NCI-H2081 treated with DMSO at 0.1 percent for 48 hours (cell line): ENCODE measurements at places on chromosomes 5 and 9.

DNA sequence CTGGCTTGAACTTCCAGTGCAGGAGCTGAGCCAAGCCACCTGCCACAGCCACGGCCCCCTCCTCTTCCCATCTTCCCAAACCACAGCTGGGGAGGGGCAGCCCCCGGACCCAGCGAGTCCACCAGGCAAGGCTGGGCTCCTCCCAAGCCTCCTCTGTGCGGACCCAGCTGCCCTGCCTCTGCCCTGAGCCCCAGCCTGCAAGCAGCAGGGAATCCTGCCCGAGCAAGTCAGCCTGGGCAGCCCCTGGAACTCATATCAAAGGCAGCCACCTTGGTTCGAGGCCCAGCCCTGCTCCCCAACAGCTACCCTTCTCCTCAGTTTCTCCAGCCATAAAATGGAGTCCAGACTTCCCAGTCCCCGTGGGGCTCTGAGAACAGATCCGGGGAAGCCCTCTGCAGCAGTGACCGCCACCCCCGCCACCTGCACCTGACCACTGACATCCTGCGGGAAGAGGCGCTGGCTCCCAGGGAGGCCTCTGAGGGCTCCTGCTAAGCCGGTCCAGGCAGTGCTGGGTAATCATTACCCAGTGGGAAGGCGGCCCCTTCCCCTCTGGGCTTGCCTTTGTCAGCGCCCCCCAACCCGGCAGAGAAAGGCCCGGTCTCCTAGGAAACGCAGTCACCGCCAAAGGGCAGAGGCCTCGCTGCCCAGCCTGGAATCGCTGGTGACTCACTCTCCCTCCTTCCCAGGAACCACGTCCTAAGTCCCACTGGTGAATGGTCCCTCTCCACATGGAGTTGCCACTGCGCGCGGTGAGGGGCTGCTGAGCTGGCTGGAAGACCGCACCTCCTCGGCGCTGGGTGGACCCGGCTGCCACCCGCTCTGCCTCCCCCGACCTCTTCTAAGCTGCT is 1.5 kb downstream of the VAV2 start:
- DNase-seq, result no peak

- DNase-seq, result no peak
These were observed 148.0 kb downstream of the BRINP1 start for GRCh38 chr9:119221276-119221675.

- DNase-seq, result no peak
These were observed 10.9 kb downstream of the CCDC127 start for GRCh38 chr5:206927-207536.

DNA sequence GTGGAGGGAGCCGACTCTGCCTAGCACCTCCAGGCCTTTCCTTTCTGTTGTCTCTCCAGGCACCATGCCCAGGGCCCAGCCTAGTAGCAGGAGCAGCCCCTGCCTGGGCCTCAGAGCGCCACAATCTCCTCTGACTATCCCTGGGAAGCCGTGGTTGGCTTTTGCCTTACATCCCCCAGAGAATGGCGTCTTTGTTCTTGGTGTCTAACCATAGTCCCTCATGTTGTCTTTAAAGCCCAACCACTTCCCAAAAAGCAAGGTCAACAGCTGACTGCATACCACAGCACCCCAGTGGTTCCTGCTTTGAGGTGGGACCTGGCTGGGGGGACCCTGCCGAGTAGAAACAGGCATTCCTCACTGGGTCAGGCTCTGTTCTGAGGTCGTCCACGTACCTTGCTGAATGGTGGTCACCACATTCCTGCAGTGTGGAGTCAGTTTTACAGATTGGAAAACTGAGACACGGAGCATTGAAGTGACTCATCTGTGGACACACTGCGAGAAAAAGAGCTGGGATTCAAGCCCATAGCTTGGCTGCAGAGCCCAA is 13.7 kb upstream of the CERCAM start:
- DNase-seq, result no peak

DNA sequence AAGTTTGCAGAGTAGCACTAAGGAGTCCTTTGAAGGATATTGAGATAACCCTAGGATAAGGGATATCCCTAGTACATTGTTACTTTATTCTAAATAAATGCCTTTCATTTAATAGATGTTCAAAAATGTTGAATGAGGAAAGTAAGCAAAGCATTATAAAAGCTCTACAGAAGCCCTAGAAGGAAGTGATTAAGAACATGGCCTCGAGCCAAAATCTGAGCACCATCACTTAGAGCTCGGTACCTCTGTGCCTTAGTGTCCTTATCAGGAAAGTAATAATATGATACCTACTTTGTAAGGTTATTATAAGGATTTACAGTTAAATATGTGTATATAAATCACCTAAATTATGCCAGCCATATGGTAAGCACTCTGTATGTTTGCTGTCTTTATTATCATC is 242.6 kb downstream of the KIAA0825 start:
- no peak for DNase-seq

DNA sequence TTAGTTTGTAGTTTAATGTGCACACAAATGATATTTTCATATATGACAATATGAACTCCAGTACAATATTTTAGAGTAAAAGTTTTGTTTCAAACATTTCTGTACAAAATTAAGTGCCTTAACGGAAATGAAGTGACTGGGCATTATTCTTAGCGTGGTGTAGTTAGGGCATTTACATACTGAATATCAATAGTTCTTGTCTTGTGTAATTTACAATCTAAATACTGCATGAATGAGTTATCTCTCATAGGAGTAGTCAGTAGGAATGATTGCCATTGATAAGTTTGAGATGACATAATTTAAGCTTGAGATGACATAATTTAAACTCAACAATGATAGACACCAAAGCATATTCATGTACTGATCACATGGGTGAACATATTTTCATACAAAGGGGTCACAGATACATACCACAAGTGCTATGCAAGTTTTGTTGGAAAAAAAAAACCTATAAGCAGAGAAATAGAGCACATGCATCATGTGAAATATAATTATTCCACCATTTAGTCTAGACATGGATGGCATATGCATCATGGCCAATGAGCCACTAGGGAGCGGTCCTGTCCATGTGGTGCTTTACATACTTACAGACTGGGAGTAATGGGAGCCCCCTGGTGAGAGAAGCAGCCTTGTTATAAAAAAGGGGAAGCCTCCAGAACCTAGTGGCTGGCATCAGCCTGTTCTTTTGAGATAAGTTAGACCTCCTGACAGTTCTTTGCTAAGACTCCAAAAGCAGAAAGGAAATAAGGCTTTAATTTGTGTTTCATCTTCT is 1523.9 kb downstream of the MAT2B start:
- no peak for DNase-seq

DNA sequence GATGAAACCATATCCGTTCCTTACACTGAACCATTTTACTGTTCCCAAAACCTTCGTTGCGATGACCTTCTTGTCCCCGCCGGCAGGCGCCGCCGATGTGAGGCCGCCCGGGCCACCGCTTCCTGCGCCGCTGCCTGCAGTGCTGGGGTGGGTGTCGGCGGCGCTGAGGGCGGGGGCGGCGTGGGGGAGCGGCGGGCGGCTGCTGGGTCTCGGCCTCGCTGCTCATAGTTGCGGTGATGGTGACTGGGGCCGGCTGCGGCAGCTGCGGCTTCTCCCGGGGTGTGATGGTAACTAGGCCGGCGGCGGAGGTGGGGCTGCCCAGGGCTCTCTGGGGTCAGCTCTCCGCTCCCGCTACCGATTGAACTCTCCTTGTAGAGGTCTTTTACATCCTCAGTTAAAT is 14.1 kb upstream of the OR2S2 start:
- DNase-seq, result no peak

DNA sequence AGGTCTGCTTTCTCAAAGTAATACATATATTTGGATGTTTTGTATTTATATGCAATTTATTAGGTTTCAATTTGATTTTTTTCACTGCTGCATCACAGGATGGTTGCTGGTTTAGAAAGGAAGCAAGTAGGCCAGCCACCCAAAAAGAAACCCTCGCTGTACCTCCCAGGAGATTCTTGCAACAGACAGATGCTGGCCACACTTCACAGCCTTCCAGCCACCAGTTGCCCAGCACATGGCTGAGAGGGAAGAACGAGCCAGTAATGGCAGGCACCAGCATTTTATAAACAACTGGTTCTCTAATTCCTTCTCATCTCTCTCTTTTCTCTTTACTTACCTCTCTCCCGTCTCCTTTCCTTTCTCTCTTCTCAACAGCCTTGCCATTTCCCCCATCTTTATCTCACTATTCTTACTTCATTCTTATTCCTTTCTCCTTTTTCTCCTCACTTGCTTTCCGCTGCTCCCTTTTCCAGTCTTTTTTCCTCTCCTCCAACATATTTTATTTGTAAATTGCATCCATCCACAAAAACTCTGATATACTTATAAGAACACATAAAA is 38.9 kb downstream of the EFNA5 start:
- no peak for DNase-seq

- no peak for DNase-seq
These were observed 17.0 kb upstream of the ERGIC1 start for GRCh38 chr5:172816925-172817562.

GRCh38 chr5:153619771-153620170 is 129.3 kb downstream of the GRIA1 start:
- DNase-seq, result no peak

DNA sequence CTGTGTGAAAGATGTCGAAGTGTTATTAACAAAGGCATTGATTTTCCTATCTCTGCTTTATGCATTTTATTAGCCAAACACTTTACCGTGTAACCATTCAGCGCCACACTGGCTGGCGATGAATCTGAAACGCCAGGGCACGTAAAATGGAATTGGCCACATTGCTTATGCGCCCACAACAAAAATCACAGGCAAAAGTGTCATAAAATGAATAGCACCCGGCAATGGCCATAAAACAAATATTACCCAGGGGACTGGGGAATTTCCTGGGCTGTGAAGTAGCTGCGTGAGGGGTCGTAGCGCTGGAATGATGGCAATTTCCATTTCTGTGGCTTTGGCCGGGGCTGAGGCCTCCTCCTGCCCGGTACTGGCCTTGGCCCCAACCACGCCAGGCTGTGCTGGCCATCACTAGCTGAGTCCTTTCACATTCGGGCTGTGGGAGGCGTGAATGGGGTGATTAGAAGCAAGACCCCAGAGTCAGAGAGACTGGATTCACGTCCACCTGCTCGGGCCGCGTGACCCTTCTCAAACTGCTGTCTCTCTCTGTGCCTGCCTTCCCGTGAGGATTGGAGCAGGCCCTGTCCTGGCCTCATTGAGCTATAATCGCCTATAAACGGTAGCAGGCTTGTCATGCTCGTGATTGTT is 254.5 kb downstream of the PBX3 start:
- no peak for DNase-seq

DNA sequence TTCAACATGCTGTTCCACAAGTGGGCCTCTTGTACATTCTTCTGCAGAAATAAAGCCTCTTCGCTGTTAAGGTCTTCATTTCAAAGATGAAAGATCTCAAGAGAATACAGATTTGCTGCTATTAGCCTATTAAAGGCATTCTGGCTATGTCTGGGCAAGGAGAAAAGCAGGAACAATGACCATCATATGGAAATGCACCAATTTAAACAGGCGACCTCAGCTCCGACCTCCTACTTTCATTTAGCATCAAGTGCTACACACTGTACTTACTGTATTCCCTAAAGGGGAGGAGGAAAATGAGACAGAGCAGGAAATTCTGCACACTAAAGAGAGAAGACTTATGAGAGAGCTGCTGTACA is 64.8 kb downstream of the HABP4 start:
- DNase-seq, result no peak

GRCh38 chr9:116757030-116757429 is 69.9 kb downstream of the TRIM32 start:
- no peak for DNase-seq

DNA sequence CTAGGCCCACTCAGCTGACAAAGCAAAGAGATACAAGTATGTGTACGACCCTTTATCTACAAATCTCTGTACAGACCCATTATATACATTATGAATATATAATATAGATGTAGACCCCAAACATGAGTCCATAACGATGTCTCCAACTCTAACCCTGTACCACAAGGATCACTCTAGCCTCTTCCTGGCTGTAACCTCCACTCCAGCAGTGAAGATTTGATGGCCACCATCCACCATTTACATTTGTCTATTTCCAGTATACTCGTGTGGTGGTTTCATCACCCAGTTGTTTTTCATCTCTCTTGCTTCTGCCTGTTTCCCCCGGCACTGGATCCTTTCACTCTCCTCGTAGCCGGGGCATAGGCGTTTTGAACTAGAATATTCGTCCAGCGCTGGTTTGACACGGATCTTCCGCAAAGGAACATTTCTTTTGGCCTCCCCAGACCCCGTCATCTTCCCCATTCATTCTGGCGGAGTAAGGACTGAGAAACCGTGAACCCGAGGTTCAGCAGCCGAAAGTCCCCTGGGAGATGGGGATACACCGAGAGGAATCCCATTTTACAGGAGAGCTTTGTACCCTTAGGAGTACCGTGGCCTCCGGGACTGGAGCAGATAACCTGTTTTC is 828 bp upstream of the TRIO start:
- DNase-seq, result no peak

DNA sequence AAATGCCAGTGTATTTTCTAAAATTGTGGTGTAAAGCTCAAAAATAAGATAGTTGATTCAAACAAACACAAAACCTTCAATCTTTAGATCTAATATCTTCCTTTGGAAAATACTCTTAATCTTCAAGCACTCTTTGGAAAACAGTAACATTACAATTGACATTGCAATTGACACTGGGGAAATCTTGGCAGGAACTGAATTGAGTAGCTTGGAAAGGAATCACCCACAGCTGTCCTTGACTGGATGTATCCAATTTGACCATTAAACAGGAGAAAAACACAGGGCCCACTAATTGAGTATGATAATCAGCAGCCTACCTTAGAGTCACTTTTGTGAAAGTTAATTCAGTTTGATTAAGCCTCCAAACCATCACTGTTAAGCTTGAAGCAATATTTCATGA is 776.7 kb downstream of the DTWD2 start:
- DNase-seq, result no peak
